Activated CD4-positive, alpha-beta T cell treated with anti-CD3 and anti-CD28 coated beads, Interleukin-2, amount 10 ng/mL, durations not matched to agents 24 days and 14 days (primary cell): ENCODE measurements at places on chromosomes 7 and 10.

DNA sequence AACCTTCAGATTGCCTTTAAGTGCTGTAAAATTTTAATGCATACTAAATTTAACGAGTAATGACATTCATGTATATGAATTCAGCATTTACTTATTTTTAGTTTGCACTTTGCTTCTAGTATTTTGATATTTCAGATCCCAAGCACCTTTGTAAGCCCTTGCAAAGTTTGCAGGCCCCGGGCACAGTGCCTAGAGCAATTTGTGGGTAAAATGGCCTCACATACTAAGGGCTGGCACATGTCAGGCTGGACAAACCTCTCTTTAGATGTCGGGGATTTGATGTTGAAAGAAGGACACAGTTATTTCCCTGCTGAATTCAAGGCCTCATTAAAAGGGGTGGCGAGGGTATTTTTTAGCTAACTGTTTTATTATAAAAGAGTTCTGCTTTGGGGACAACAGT, 270.3 kb upstream of the HABP2 start:
- no peak for DNase-seq

GRCh38 chr10:3745521-3745920, 39.5 kb downstream of the KLF6 start:
- DNase-seq: peak; percentile 46

- no peak for DNase-seq
These were observed 124.7 kb downstream of the ELMO1 start for GRCh38 chr7:37323966-37324365.

DNA sequence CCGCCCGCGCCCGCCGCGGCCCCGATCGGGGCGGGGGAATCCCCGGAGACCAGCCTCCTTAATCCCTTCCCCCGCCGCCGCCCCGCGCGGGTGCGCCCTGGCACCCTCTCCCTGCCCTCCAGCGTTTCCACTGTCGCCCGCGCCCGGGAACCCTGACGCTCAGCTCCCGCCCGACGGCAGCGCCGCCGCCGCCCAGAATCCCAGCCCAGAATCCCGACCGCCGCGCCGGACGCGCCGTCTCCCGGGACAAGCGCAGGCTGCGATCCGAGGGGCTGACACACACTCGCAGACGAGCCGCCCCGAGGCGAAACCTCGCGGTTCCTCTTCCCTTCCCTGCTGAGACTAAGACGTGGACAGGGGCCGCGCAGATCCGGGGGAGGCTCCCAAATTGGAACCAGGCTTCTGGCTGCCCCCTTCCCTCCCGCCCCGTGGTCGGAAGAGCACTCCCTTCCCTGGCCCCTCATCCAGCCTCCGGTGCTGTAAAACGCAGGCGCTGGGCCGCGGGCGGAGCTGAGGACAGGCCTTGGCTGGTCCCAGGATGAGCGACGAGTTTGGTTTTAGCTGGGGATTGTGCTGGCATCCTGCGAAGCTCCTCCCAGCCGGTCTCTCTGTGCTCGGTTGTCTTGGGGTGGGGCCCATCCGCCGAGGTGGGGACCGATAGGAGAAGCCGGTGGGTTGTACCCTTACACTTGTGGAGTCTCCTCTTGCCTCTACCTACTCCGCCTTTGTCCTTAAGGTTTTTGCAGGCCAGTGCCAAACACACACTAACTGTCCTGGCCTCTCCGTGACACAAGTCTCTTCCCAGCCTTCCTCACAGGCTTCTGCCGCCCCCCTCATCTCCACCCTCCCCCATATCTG, 1.1 kb downstream of the MARVELD1 start:
- DNase-seq: peak; percentile 61

DNA sequence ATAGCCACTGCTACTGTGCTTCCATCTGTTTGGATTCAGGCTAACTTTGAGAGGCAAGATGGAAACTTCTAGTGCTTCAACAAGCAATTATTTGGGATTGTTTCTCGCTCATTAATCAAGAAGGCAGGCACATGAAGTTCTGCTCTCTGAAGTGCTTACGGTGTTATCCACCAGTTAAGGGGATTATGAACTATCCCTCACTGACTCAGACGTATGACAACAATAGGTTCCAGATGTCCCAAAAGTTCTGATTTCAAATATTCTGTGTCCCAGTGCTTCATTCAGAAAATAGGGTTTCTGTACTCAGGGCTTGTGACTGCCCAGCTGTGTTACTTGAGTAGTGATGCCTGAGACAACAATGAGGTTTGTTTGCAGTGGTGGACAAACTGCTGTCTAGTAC, 81.0 kb downstream of the HACD1 start:
- no peak for DNase-seq

DNA sequence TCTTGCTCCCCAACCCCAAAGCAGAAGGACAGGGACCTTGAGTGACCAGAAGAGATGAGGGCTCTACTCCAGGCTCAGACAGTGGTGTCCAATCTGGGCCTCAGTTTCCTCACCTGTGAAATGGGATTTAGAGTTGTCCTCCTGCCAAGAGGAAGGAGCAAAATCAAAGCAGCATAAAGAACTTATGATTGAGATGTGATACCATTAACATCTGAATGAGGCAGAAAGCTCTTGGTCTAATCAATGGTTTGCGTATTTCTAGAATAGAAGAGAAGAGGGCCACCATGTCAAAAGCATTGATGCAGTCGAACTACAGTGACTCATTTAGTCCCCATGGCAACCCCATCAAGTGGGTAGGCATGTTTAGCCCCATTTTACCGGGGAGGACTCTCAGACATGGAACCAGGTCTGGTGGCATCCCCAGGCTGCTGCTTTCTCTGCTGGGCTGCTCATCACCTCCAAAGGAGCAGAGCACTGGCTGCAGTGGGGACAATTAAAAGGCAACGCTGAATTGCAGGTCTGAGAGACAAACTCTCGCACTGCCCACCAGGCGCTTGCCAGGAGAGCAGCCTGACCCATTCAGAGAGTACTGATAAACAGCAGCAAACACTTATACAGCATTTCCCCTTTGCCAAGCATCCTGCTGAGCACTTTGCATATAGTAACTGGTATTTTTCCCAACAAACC, 175.9 kb downstream of the NEURL1 start:
- no peak for DNase-seq

GRCh38 chr10:30493609-30494530, 59.9 kb downstream of the MAP3K8 start:
- no peak for DNase-seq

- no peak for DNase-seq
These were observed 23.2 kb upstream of the AOAH start for GRCh38 chr7:36747280-36748016.

- no peak for DNase-seq
These were observed 16.7 kb upstream of the CLIP2 start for GRCh38 chr7:74272305-74273038.

DNA sequence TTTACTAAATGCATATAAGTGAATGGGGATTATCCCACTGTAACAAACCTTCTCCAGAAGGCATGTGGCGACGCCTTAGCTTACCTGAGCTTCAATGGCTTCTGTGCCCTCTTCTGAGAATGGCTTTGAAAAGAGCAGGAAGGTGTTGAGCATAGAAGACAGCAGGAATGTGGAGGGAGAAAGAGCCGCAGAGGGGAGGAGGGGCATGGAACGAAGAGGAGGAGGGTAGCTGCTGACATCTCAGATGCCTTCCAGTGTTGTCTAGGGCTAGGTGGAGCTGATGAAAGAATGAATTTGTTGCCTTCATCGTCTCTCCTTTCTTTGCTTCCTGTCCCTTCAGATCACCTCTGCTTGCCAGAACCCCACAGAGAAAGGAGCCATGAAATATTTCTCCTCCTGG, 86.2 kb downstream of the ITIH5 start:
- no peak for DNase-seq

- no peak for DNase-seq
These were observed 1.5 kb upstream of the RALA start for GRCh38 chr7:39621784-39622411.

GRCh38 chr10:60964257-60965235, 20.6 kb upstream of the RHOBTB1 start:
- peak; percentile 83 for DNase-seq

DNA sequence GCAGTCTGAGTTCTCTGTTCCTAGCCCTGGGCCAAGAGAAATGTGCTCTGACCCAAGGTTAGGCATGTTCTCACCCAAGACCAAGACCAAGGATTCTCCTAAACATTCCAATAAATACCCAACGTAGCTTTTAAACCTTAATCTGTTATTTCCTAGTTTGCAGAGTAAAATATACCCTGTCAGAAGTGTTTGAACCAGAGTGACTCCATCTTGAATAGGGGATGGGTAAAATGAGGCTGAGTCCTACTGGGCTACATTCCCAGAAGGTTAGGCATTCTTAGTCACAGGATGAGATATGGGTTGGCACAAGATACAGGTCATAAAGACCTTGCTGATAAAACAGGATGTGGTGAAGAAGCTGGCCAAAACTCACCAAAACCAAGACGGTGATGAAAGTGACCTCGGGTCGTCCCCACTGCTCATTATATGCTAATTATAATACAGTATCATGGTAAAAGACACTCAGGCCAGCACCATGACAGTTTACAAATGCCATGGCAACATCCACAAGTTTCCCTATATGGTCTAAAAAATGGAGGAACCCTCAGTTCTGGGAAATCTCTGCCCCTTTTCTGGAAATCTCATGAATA, 27.7 kb downstream of the PLXNA4 start:
- DNase-seq: no peak
